ENCODE measurements at places on chromosomes 5 and 9.

GRCh38 chr5:140194662-140195061 lies 19.7 kb downstream of the CYSTM1 start:
- no peak for DNase-seq

DNA sequence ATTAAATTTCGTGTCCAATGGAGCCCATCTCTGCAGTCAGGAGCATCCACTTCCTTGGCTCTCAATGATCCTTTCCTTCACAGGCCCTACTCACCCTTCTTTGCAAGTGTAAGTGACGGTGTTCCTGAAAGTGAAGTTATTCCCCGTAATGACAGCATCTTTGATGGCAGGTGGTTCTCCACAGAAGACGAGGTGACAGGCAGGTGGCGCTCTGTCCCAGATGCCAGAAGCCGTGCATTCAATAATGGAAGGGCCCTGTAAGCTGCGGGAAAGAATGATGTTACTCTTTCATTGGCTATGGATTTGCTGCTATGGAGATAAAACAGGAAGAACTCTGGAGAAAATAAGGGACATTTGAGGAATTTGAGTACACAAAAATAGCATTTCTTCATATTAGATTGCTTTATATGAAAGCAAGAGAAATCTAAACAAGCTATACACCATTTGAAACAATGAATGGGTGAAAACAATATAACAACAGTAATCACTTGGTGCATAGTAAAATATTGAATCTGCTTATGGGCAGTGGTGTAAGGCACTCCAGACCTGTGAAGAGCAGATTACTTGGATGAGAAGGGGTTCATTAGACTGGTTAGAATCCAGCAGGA lies 89.9 kb upstream of the TXNDC8 start:
- no peak for DNase-seq

DNA sequence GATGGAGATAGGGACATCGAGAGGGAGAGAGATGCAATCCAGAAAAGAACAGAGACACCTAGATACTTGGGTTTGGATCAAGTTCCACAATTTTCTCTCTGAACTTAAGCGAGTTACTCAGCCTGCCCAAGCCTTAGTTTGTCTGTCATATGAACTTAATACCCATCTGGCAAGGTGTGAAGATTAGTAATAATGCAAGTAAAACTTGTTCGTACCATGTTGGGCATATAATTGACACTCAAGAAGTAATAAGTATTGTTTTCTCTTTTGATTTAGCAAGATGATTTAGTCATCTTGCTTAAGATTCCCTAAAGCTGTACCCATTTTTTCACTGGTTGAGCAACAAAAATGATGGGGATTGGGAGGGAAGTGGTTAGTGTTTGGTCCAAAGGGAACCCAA lies 7.5 kb downstream of the RABGAP1 start:
- DNase-seq: no peak

- no peak for DNase-seq
These were observed 487.2 kb downstream of the SPATA31D1 start for GRCh38 chr9:82475584-82476301.

All from effector memory CD8-positive, alpha-beta T cell (primary cell).